Astrocyte of the spinal cord (primary cell): ENCODE measurements at places on chromosomes 5 and 9.

GRCh38 chr9:27715651-27716050 is 142.4 kb upstream of the C9orf72 start:
- no peak for DNase-seq

GRCh38 chr9:36450110-36450732 is 50.2 kb upstream of the RNF38 start:
- DNase-seq = peak; percentile 61

- DNase-seq = no peak
Measured at GRCh38 chr9:4563105-4563504, 72.8 kb downstream of the SLC1A1 start.

DNA sequence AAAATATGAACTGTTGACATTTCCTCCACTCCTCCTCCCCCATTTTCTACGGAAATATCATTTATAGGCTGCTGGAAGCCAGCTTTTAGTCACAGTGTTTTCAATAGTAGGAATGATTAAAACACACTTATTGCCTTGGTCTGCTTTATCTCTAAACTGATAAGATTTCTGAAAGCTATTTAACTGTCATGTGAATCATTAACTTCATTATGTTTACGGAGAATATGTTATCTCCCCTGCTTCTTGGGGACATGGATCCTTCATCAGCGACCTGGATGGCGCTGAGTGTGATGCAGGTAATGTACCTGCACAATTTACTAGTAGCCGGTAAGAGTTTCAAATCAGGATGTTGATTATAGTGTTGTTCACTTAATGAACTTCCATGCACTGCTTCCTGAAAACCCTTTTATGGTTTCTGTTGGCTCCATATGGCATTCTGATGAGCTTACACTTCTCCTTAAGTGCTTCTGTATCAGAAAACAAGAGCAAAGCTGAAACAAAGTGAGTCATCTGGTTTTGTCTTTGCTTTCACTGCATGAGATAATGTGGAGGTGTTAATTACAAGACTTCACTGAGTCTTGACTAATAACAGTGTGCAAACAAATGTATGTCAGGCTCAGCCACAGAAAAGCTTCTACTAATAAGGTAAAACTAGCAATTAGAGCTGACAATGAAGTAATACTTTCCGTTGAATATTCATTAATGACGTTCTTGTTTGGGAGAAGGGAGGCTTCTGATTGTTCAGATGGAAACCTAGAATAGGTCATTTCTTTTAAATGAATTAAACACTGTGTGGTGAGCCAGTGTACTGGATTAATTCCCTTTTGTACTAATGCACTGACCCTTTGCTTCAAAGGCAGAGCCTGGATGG is 162.4 kb upstream of the ZNF608 start:
- no peak for DNase-seq

GRCh38 chr5:10580531-10581423 is 16.9 kb downstream of the ANKRD33B start:
- DNase-seq = no peak

- DNase-seq = no peak
Measured at GRCh38 chr5:18003312-18003711, 369.1 kb downstream of the TAF11L14 start.

GRCh38 chr5:34859253-34859652 is 20.3 kb downstream of the TTC23L start:
- no peak for DNase-seq

DNA sequence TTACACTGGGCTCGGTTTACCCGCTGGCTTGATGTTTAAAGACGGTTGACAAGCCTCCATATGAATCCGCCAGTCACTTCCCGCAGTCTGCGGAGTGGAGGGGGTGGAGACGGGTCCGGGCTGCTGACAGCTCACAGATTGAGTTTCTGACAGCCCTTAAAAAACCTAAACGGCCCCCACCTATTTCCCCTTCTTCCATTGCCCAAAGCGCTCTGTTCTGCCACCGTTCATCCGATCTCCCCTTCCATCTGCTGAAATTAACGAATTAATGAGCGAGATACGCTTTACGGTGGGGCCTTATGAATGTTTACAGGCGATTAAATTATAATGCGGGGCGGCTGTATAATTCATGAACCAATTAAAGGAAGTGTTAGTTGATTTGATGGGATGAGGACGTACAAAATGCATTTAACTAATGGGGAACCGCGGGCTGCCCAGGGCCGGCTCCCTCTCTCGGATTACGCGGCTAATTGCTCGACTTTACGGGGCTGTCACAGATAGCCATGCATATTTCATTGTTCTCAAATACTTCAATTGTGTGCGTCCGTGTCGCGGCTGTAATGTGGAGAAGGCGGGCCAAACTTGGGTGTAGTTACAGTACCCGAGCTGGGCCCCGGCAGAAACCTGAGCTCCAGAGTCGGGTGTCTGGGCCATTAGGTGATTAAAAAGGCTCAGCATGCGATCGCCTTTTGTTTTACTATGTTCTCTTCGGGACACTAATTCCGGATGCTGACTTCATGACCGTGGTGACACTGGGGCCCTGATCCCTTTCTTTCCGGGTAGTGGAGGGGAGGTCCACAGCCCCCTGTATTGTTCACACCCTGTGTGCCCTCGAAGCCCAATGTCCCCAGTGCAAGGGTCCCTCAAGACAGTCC is 74.9 kb downstream of the GTF3C4 start:
- no peak for DNase-seq

DNA sequence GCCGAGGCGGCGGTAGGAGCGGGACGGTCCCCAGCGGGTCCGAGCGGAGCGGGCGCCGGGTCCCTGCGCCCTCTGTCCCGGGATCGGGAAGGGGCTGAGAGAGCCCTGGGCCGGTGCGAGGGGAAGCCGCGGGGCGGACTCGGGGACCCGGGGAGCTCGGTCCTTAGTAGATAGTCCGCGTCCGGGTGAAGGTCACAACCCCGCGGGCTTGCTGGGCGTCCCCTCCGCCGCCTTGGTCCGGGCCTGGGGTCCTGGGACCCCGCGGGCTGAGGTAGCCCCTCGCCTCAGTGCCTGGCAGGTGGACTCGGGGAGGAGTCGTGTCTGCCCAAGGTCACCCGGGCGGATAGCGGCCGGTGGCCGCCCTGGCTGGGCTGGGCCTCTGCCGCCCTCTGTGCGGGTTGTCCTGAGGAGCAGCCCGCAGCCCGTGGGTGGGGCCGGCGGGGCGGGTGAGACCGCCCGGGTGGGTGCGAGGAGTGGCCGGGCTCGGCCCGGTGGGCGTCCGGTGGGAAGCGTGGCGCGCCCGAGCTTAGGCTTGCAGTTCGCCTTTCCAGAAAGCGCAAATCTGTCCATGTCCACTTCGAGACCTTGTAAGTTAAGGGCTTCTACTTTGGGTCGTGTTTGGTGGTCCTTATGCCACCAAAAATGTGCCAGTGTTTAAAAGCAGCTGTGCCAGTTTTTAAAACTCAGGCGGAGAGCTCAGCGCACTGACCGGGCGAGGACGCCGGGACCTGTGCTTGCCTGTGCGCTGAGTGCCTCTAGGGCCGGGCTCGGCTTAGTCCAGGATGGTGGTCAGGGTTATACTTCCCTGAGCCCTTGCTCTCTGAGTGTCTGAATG is 554 bp downstream of the SDHA start:
- peak; percentile 26 for DNase-seq

GRCh38 chr9:77847059-77847499 is 184.5 kb downstream of the GNAQ start:
- DNase-seq = peak; percentile 54

- DNase-seq = no peak
Measured at GRCh38 chr5:88818296-88818695, 64.7 kb downstream of the MEF2C start.

GRCh38 chr9:116494815-116495634 is 192.1 kb upstream of the TRIM32 start:
- no peak for DNase-seq

- no peak for DNase-seq
Measured at GRCh38 chr9:92986176-92987119, 39.1 kb downstream of the FGD3 start.

- no peak for DNase-seq
Measured at GRCh38 chr9:133089271-133089671, 27.5 kb downstream of the CEL start.

- DNase-seq = no peak
Measured at GRCh38 chr9:110575169-110575568, 4.4 kb downstream of the SVEP1 start.

- no peak for DNase-seq
Measured at GRCh38 chr9:132551556-132551955, 30.9 kb upstream of the BARHL1 start.

- DNase-seq = no peak
Measured at GRCh38 chr9:36815566-36816348, 218.3 kb downstream of the PAX5 start.

DNA sequence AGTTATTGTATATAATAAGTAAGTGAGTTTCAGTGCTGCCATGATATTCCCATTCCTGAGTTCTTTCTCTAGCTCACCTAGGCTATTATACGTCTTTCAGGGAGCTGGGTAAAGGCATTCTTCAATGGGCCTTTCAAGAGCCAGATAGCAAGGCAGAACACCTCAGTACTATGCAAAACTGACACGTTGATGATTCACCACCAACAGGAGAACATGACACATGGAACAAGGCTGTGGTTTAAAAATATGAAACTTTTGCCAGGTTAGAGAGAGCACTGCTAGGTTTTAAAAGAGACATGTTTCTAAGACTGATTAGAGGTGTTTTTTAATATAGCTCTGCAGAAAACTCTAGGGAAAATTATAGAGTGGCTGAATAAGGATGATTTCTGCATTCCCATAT is 95.9 kb downstream of the UGCG start:
- peak; percentile 75 for DNase-seq

DNA sequence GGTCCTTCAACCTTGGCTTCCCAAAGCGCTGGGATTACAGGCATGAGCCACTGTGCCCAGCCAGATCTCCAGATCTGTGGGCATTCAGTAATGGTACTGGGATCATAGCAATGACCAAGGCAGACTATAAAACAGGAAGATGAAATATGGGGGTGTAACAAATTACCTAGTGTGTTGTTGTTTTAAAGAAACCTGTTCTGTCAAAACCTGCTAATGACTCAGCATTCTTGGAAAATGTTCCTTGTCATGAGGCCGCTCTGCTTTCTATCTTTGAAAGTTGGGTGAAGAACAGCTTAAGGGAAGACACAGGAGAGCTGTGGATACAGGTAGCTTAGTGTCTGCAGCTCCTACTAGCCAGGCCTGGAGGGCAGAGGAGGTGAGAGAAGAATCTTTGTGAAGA is 19.4 kb downstream of the TARS1 start:
- no peak for DNase-seq

DNA sequence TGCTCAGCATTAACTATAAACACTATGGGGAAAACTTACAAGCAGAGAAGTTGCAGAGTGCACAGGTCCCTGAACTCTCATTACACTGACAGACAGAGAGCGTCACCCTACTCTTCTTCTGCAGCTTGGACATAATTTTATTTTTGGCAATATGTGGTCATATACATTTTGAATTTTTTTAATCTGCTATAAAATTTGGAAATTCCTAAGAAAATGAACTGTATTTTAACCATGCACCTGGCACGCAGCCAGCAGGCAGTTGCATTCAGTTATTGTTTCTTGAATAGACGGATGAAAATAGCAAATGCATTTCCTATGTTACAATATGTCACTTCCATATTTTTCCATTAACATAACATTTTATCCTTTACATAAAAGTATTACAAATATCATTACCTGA is 100.2 kb downstream of the SLC25A46 start:
- no peak for DNase-seq

DNA sequence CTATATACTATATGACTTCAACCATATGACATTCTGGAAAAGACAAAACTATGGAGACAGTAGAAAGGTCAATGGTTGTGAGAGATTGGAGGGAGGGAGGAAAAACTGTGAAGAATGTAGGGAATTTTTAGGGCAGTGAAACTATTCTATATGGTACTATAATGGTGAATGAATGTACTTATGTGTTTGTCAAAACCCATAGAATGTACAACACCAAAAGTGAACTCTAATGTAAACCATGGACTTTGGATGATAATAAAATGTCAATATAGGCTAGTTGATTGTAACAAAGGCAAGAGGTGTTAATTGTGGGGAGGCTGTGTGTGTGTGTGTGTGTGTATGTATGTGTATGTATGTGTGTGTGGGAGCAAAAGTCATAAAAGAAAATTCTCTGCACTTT is 10.8 kb upstream of the STOM start:
- DNase-seq = no peak

- DNase-seq = no peak
Measured at GRCh38 chr5:33166522-33166921, 274.2 kb upstream of the TARS1 start.
